AG04450 (cell line): ENCODE measurements at places on chromosomes 6 and 20.

DNA sequence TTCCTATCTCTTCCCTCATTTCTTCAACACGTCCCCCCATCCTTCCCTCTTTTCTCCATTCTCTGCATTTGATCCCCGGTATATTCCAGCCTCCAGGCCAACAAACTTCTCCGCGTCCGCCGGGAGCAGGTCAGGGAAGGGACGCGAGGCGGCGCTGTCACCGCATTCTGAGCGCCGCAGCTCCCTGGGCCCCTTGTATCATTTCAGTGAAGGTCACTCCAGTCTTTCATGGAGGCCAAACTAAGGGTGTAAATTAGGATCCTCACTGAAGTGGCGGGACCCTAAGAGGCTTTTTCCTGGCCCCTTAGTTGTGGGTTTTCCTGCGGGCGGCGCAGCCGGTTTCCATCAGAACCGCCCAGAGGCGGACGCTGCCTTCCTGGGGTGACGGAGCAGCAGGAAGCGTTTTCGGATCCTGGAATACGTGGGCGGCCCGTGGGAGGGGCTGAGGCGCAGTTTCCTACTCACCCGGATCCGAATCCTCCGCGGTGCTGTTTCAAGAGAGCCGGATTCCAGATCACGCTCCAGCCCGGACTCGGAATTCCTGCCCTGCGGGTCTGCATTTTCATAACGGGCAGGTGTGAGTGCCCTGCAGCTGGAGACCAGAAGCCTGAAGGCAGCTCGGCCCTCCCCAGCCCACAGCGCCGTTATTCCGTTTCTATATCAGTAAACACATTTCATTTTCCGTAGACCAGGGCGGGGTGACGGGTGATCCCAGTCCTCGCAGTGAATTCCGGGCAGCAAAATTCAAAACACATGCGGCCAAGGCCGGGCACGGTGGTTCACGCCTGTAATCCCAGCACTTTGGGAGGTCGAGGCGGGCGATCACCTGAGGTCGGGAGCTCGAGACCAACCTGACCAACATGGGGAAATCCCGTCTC, 3.6 kb upstream of the MICA start:
- DNase-seq, result peak; percentile 71

DNA sequence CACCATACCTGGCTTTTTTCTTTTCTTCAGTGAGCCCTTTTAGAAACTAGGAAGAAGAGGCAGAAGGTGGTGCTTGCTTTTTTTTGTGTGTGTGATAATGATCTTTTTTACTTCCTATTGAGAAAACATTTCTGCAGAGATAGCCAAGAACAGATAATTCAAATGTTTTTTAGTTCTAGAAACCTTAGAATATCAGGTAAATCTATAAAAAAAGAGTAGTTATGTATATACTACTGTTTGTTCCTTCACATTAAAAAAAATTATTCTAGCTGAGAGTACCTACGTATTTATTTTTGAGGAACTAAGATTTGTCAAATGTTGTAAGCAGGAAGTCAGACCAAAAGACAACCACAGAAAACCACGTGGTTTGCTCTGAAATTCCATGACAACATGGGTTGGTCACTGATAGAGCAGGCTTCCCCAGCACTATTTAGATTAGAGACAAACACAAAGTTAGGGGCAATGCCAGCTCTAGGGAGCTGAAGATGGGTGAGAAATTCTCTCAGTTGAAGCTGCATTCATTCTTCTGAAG, 12.8 kb downstream of the STK4 start:
- DNase-seq, result no peak

DNA sequence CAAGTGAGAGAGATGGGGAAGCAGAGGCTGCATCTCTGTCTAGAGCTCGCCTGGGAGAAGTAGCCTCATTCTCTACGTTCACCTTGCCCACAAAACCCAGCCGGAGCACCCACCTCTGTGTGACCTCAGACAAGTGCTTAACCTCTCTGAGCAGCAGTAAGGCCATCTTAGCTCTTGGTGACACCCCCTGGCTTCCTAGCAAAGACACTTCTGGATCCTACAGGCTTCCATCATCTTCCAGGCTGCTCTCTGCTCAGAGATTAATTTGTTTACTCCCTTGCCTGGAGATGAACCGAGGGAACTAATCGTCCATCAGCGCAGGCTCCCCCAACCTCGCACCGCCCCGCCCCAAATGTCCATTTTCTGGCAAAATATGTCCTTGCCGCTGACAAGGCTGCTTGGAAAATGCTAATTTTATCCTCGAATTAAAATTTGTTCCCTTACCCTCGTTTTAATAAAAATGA, 24.0 kb upstream of the CTNNBL1 start:
- no peak for DNase-seq

DNA sequence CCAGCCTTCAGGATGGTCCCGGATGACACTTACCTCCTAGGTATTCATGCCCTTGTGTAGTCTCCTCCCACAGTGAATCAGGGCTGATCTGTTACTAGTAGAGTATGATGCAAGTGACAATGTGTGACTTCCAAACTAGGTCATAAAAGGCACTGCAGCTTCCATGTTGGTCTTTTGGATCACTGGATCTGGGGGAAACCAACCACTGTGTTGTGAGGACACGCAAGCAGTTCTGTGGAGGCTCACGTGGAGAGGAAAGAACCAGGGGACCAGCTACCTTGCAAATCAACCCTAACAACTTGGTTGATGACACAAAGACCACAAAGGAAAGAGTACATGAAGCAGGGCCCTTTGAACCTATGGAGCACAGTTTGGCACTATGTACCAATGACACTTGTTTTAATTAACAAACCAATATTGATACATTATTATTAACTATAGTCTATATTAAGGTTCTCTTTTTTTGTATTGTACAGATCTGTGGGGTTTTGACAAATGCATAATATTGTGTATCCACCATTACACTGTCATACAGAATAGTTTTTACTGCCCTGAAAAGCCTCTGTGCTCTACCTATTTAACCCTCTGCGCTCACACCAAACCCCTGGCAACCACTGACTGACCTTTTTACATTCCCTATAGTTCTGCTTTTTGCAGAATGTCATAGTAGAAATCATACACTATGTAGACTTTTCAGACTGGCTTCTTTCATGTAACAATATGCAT, 16.3 kb upstream of the SDCBP2 start:
- DNase-seq, result no peak

DNA sequence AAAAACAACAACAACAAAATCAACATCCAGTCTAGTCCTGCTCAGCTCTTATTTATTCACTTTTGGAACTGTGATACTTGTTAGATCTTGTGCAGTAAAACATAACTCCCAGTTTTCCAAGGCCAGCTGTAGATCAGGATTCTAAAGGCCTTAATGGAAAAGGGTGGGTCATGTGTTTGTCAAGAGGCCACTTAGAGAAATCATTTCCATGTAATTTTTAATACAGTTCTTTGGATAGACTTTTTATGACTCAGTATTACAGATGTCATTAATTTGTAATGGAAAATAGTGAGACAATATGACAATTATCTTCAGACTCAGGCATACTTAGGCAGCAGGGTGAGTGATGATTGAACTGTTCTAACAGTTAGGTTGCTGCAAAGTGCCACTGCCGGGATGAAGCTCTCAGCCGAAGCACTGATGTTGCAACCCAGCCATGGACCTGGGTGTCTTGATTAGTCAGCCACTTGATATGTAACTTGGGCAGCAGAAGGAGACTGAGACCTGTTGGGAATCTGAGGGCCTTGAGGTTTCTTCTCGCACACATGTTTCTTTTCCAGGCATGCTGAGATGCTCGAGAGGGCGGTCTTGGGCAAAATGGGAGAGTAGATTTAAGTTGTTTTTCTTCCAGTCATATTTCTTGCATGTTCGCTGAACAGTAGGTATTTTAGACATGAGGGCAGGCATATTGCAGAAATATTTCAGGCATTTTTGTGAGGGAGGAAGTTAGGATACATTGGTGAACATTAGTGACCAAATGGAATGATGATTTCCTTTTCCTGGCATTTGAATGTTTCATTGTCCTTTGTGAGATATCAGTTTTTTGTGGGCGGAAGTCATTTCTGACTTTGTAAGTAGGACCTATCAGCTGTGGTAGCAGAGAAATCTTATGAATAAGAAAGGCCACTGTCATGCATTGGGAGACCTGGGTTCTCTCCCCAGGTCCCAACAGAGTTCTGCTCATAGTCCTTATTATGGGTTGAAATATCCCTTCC, 52.3 kb downstream of the SLX4IP start:
- DNase-seq, result no peak

GRCh38 chr6:161906571-161906970, 632.7 kb upstream of the AGPAT4 start:
- DNase-seq, result no peak

GRCh38 chr20:17505636-17506517, 25.3 kb downstream of the BFSP1 start:
- no peak for DNase-seq

- DNase-seq, result no peak
These were observed 109.4 kb upstream of the SNX9 start for GRCh38 chr6:157713451-157714152.

DNA sequence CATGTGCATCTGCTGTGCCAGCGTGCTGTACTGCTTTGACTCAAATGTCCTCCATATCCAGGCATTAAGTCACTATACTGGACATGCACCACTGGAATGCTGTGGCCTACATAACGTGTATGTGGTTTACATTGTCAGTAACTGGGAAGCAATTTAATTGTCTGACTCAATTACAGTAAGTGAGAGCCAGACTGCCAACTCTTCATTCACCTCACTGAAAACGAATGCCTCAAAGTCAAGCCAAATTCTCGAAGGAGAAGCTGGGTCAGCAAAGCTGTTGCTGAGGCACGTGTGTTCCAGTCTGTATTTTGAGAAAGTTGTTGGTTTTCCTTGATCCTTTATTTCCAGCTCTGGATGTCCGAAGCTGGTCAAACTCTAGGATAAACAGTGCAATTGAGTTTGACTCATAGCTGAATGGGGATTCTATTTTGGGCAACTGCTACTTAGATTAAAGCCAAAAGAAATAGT, 534.3 kb downstream of the COL12A1 start:
- DNase-seq, result peak; percentile 53

DNA sequence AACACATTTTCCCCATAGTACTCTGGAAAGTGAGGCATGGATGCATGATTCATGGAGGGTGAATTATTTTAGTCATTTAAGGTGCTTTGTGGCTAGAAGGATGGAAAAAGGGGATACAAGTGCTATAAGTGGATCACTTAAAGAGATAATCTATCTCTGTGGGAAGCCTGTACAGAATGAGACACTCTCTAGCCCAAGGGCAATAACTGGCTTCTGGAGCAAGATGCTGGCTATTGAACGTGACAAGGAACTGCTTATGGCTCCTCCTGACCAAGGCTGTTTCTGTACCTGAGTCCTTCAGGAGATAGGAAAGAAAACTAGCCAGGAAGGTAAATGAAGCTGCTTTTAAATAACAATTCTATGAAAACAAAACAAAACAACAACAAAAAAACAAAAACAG, 590.7 kb downstream of the EYS start:
- no peak for DNase-seq

GRCh38 chr6:127811900-127812570, 88.8 kb downstream of the THEMIS start:
- DNase-seq, result no peak

DNA sequence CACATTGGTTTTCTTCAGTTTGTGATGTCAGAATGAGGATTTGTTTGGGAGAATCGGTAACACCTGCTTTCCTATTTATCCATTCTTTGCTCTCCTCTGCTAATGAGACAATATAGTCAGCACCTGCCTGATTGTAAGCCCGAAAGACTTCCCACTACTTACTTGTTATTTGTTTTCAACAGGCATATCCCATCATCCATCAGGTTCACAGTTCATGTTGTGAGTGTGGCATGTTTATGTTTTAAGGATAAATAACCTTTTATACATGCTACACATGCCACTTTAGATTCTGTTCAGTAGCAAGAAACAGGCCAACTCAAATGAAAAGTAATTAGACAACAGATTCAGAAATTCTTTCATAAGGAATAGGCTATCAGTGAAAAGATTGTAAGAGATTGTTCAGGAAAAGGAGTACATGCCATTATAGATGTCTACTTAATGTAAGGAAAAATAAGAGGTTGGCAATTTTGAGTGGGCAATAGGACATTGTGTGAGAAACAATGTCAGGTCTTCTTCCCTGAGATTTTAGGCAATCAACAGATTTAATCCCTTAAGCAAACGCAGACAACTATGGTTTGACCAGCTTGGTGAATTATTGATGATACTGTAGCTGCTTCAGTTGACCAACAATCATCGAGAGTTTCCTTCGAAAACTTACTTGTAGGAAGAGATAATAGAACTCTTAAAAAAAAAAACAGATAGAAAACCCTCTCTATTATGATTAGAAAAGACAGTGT, 7.9 kb upstream of the GPRC6A start:
- no peak for DNase-seq

DNA sequence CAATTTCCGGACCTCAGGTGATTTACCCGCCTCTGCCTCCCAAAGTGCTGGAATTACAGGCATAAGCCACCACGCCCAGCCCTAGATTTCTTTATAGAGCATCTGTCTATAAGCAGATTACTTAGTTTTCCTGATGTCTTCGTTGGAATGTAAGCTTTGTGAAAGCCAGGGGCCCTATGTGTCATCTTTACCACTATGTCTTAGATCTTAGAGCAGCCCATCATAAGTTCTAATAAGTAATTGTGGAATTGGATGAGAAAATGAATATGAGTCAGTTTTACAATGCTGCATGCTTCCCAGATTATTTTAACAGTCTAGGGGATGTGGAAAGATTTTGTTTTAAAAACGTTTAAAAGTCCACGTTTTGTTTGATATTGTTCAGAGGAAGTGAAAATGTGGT, 9.1 kb upstream of the ZBTB2 start:
- no peak for DNase-seq

GRCh38 chr6:7045331-7045730, 62.4 kb upstream of the RREB1 start:
- no peak for DNase-seq

DNA sequence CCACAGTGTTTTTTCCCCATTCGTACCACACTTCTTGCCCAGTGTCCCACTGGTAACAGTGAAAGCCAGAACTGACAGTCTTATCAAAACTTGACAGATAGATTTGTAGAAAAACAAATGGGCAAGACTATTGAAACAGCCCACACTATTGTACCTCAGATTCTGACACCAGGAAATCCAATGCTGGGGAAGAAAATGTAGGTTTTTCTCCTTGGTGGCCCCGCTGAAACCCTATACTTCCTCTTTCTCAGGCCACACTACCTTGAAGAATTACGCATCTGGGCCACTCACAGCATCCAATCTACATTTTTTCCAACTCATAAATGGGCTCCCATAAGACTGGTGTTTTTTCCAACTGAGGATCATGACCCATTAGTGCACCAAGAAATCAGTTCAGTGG, 90.9 kb upstream of the HDDC2 start:
- DNase-seq, result no peak
